ENCODE measurements at places on chromosomes 1 and 21. TPM values are rescaled to one million over a fixed set of nuclear protein-coding genes. Genes with fewer than 3 reads are reported as not detected.

The ZNF678 gene
- 7.3 TPM for total RNA-seq

The CFHR5 gene
- total RNA-seq: not detected

The DISP1 gene
- total RNA-seq: 3.1 TPM

DNA sequence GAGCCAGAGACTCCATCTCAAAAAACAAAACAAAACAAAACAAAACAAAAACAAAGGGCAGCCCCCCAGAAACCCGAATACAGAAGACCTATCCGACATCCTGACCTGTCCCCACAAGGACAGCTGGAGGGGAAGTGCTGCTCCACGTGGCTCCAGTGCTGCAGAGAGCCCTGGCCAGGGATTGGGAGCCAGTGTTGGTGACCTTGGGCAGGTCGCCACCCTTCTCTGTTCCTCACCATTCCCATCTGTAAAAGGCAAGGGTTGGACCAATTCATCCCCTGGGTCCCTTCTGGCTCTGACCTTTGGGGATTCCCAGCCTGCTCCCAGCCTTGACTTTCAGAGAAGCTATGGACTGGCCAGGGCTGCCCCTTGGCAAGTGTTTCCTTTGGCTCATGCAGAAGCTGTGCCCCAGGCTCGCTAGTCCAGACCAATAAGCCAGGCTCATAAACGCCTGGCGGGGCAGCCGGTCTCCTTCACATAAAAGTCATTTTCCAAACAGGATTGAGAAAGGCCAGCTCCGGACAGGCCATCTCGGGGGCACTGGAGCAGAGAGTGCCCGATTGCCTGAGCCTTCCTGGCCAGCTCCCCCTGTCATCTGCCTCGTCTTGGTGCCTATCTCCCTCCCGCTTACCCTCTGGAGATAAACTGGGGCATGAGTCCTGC is 20.0 kb upstream of the PADI1 start:
- H3K36me3 ChIP-seq: no peaks in the 10 kb centered on the region
- peaks cover 2% of the 10 kb centered on the region for H3K4me1 ChIP-seq
- no peak overlapping the region for H3K27ac ChIP-seq
- no peak overlapping the region for H3K4me3 ChIP-seq

- DNase-seq: no peak
- H3K27ac ChIP-seq: no peak overlapping the region
- H3K4me1 ChIP-seq: no peaks in the 10 kb centered on the region
- no peaks in the 10 kb centered on the region for H3K36me3 ChIP-seq
These were observed 228.8 kb downstream of the ST6GALNAC3 start for GRCh38 chr1:76303340-76303717.

DNA sequence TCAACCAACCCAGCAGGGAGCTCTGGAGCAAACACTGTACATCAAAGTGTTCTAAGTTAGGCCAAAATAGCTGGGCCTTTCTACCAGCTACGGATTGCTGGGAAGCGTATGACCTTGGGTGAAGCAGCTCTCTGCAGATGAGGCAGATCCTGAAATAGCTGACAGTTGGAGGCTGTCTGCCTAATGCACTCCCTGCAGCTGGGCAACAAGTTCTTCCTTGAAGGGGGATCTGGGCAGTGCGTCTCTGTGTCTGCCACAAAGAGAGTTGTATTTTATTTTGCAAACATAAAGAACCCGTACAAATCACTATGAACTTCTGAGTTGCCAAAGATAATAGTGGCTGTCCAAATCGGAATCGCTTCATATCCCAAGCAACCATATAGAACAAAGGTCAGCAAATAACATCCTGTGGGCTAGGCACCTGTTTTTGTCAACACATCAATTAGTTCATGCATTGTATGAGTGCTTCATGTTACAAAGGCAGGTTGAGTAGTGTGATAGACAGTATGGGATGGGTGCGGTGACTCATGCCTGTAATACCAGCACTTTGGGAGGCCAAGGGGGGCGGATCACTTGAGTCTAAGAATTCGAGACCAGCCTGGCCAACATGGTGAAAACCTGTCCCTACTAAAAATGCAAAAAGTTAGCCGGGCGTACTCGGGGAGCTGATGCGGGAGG is 29.1 kb upstream of the KLF17 start:
- H3K4me1 ChIP-seq: peaks cover 2% of the 10 kb centered on the region
- DNase-seq: no peak
- no peak overlapping the region for H3K27ac ChIP-seq
- no peaks in the 10 kb centered on the region for H3K36me3 ChIP-seq
- H3K27me3 ChIP-seq: no peaks in the 10 kb centered on the region

DNA sequence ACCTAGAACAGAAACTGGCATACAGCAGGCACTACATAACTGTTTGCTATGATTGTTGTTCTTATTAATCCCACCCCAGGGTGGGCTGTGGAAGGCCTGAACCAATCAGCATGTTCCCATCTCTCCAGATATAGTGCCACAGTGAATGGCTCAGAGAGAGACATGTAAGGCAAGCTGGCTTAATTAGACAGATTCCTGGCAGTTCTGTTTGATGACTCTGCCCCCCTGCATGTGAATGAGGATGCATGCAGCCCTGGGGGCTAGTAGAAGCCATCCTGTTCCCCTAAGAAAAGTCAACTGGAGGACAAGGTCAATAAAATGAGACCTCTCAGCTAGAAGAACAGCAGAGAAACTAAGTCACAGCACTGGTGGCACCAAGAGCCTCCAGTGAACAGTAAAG is 130.3 kb downstream of the GLIS1 start:
- no peaks in the 10 kb centered on the region for H3K36me3 ChIP-seq
- no peaks in the 10 kb centered on the region for H3K4me1 ChIP-seq

Data from fibroblast of lung (primary cell).